CD8-positive, alpha-beta memory T cell (primary cell): ENCODE measurements at places on chromosomes 5 and 9.

DNA sequence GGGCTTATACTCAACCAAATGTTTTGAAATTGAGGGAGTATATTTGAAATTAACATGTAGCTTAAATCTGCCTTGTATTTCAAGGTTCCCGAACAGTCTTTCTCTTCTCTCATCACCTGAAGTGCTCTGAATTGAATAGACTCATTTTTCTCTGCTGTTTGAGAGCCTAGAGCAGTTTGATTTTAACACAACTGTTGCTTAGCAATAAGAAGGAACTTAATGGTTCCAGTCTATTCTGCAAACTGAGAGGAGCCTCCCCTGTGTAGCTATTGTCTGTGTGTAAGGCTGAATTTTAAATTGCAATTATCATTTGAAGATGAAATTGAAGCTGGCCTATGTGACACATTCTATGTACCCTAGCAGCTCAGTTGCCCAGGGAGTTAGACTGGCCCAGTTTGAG is 87.1 kb upstream of the CKMT2 start:
- no peak for DNase-seq

GRCh38 chr5:145775411-145775810 is 59.7 kb downstream of the PRELID2 start:
- no peak for DNase-seq

- no peak for DNase-seq
Measured at GRCh38 chr5:133897431-133897830, 71.0 kb downstream of the C5orf15 start.

- no peak for DNase-seq
Measured at GRCh38 chr9:26940779-26941178, 6.3 kb downstream of the PLAA start.

GRCh38 chr5:131416729-131417128 is 152.9 kb downstream of the CDC42SE2 start:
- no peak for DNase-seq

DNA sequence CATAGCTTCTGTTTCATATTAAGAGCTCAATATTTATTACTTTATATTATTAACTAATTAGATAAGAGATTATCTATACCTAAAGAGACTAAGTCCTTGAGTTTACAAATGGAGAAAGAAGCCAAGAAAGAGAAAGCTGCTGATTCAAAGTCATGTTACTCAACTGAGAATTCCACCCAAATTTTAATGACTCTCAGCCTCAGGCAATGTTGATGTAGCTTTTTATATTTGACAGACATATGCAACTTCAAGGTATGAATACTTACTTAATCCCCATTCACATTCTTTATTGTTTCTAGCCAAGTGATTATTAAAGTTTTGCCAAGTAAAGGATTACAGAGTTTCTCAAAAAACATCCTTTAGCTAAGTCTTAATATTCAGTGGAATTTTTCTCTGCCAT is 527.5 kb upstream of the NMUR2 start:
- DNase-seq: no peak

DNA sequence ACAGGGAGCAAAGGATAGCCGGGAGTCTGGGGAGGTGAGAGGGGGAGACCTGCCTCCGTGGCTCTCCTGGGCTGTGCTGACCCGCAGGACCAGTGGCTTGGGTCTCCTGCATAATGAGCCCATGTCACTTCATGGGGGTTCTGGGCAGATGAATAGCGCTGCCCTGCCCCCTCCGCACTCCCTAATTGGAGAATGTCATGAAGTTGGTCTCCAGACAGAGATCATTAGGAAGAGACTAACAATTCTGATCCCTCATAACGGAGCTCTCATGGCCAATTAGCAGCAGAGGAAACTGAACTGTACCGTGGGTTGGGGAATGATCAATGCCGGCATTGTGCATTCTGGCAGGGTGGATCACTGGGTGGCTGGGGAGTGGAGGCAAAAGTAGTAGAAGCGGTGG is 186.1 kb downstream of the FSTL4 start:
- DNase-seq: no peak

GRCh38 chr5:143059976-143060765 is 290.0 kb downstream of the ARHGAP26 start:
- no peak for DNase-seq

- no peak for DNase-seq
Measured at GRCh38 chr5:23506329-23507236, 826 bp upstream of the PRDM9 start.

GRCh38 chr5:136080483-136081216 is 51.9 kb downstream of the TGFBI start:
- DNase-seq: peak; percentile 53

DNA sequence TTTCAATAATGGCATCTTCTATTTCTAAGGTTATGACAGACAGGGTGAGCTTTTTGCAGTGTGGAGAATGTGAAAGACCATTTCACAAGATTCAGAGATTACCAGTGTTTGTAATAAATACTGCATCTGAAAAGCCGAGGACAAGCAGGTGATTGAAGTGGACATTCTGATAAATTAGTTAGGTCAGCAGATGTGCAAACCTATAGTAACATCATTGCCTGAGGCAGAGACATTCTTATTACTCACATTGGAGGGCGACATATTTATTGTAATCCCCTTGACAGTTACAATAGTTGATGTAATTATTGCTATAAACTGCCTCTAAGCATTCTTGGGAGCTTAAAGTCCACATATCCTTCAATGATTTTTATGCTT is 3.3 kb downstream of the RASGRF2 start:
- no peak for DNase-seq

DNA sequence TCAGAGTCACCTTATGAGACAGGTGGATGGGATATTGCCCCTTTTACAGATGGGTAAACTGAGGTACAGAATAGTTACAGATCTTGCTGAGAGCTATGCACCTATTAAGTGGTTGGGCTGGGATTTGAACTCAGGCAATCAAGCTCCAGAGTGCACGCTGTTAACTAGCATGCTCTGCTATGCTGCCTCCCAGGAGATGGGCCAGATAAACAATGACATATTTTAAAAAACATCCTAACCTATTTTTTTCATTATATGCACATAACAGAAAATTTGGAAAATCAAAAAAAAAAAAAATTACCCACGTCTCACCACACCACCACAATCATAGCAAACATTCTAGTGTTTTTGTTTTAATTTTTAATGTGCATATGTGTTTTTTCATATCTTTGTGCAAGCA is 123.4 kb upstream of the STC2 start:
- DNase-seq: no peak

DNA sequence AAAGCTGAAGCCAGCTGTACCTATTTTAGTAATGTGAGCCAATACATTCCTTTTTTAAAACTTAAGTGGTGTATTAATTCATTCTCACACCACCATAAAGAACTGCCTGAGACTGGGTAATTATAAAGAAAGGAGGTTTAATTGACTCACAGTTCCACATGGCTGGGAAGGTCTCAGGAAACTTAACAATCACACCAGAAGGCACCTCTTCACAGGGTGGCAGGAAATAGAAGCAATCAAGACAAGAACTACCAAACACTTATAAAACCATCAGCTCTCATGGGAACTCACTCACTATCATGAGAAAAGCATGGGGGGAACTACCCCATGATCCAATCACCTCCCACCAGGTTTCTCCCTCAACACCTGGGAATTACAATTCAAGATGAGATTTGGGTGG is 21.0 kb downstream of the ESM1 start:
- no peak for DNase-seq

DNA sequence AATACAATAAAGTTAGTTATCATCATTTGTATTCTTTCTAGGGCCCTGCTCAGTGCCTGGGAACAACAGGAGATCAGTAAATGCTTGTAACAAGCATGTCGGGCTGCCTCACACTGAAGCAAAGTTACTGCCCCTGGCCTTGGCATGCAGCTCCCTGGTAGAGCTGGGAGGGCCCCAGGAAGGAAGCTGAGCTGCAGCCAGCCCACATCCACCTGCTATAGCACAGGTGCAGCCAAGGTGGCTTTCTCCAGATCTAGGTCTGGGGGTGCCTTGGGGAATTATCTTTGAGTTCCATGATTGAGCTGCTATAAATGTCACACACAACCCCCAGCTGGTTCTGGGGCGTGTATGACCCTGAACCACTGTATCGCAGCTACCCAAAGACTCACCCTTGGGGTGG is 293.4 kb upstream of the MSX2 start:
- no peak for DNase-seq

- DNase-seq: peak; percentile 58
Measured at GRCh38 chr5:140357726-140358093, 2.3 kb upstream of the SLC4A9 start.

- DNase-seq: no peak
Measured at GRCh38 chr9:134491856-134492255, 149.7 kb upstream of the COL5A1 start.

DNA sequence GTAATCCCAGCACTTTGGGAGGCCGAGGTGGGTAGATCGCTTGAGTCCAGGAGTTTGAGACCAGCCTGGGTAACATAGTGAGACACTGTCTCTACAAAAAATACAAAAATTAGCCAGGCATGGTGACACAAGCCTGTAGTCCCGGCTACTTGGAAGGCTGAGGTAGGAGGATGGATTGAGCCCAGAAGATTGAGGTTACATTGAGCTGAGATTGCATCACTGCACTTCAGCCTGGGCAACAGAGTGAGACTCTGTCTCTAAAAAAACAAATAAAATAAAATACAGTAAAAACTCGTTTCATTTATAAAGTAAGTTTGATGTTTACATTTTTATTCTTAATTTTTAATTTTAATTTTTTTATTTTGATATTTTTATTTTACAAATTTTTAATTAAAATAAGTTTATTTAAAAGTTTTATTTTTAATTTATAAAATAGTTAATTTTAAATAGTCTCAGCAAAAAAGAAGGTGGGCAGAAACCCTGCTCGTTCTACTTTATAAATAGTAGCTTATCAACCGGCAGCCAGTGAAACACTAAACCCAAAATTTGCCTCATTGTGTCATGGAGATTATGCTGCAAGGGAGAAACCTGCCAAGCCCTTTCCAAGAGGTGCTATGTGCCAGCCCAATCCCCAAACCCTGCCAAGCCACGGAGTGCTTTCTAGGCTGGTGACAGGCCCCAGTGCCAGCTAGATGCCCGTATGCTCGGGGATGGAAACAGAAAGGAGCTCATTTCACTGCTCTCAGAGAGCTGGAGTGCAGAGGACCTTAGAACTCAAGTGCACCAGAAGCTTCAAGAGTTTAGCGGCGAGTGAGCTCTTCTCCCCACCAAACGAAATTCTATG is 38.9 kb downstream of the SERINC5 start:
- DNase-seq: no peak

DNA sequence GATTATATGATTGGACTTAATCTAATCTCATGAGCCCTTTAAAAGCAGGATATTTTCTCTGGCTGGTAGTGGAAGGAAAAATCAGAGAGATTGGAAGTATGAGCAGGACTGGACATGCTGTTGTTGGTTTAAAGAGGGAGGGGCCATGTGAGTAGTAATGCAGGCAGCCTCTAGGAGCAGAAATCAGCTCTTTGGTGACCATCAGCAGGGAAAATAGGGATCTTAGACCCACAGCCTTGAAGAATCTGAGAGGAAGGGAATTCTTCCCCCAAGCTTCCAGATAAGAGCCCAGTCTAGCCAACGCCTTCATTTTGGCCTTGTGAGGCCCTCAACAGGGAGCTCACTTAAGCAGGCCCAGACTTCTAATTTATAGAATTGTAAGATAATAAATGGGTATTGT is 9.5 kb downstream of the SH3GL2 start:
- DNase-seq: no peak

- DNase-seq: no peak
Measured at GRCh38 chr9:81671880-81672280, 17.5 kb downstream of the TLE1 start.

GRCh38 chr5:91146905-91147600 is 236.1 kb downstream of the ARRDC3 start:
- no peak for DNase-seq

DNA sequence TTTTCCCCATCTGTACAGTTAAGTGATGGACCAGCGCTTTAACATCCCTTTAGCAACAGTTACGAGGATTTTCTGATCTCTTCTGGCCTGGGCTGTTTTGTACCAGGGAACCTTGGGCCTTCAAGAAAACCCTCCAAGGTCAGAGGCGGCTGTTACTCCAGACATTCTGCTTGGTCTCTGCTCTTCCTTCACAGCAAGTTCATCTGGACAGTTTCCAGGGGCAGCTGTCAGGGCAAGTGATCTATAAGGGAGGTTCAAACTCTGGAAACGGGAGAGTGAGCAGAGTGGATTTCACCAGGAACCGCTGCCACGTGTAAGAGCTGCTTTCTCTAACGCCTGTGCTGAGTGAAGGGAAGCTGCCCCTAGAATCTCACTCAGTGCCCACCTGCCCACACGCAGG is 36.7 kb downstream of the ZNF618 start:
- DNase-seq: no peak

- no peak for DNase-seq
Measured at GRCh38 chr5:116479776-116480675, 94.6 kb downstream of the SEMA6A start.

- DNase-seq: no peak
Measured at GRCh38 chr9:134671341-134672113, 29.9 kb downstream of the COL5A1 start.

- DNase-seq: no peak
Measured at GRCh38 chr9:7245976-7246580, 488.3 kb downstream of the KDM4C start.

DNA sequence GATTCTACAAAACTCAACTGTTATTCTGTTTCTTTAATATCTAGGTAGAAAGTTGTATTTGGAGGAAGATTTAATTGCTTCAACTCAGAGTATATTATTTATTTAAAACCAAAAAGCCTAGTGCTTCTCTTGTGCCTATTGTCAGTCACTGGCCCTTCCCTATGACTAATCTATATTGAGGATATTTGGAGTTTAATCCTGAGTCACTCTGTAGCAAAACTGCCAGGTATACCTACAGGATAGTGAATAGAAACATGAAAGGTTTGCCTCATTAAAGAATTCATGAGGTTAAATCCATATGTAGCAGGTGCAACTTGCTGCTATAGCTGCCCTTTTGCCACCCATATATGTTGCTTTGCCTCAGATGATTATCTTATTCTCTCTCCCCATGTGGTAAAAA is 15.1 kb downstream of the PLK2 start:
- DNase-seq: no peak

DNA sequence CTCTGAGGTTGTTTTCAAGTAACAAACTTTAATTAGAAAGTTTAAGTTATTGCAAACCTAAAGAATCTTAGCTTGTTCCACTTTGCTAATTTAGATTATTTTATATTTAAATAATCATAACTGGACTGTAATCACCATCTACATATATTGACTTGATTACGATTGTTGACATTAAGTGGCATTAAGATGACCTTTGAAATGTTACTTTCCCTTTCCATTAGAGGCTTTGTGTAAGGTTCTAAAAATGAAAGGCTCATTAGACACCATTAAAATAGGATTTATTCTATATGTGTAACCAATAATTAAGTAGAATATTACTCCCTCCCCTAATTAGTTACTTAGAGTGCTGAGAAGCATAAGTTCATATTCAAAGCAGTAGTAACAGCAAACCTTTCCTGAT is 358.1 kb downstream of the GLIS3 start:
- DNase-seq: no peak

DNA sequence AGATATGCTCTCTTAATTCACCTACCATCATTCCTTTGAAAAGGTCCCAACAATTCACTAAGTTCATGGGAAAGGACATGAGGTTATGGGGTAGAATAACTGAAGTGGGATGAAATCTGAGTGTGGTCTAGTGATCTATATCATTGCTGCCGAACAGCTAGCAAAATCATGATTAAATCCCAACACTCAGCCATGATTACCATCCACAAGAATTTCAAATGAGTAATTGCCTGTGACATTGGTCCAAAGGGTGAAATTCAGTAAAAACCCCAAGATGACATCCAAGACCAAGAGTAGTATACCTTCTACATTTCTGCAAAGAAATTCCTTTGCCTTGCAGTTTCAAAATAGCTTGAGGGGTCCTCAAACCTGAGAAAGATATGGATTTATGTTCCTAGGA is 225.6 kb downstream of the SPOCK1 start:
- DNase-seq: no peak
